MCF 10A (cell line): ENCODE measurements at places on chromosomes 2 and 18. TPM values are rescaled to one million over a fixed set of nuclear protein-coding genes. Genes with fewer than 3 reads are reported as not detected.
A peak's percentile ranks its signal among the peaks of the same experiment; 100 is the strongest.

GRCh38 chr2:75303227-75303626, 103.9 kb upstream of the TACR1 start:
- H3K4me3 ChIP-seq: no peak overlapping the region
- DNase-seq: no peak
- no peaks in the 10 kb centered on the region for H3K27me3 ChIP-seq

- peak overlapping the region; percentile 93 for H3K27ac ChIP-seq
- no peaks in the 10 kb centered on the region for H3K27me3 ChIP-seq
- peaks cover 39% of the 10 kb centered on the region for H3K4me1 ChIP-seq
- DNase-seq: peak; percentile 66
- H3K4me3 ChIP-seq: peak overlapping the region; percentile 41
Observed at GRCh38 chr2:28224648-28225472, 167.8 kb upstream of the FOSL2 start.

GRCh38 chr2:70518557-70518956, 35.1 kb downstream of the TGFA start:
- no peak for DNase-seq
- H3K27ac ChIP-seq: no peak overlapping the region
- H3K4me3 ChIP-seq: no peak overlapping the region
- H3K4me1 ChIP-seq: peaks cover 42% of the 10 kb centered on the region
- no peaks in the 10 kb centered on the region for H3K36me3 ChIP-seq
- no peaks in the 10 kb centered on the region for H3K27me3 ChIP-seq

DNA sequence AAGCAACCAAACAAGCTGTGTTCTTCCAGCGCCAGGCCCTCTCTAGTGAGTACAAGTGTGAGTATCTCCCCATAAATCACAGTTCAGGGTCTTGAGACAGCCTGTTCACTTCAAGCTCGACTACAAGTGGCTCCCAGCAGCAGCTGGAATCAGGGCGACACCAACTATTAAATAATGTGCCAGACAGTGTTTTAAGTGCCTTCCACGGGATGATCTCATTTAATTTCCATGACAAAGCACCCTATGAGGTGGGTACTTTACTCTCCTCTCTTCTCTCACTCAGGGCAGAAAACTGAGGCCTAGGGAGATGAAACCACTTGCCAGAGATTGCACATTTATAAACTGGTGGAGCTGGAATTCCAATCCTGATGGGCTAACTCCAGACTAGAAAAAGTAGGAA, 2.6 kb upstream of the FAM136A start:
- no peak overlapping the region for H3K27ac ChIP-seq
- no peak for DNase-seq
- H3K36me3 ChIP-seq: peaks cover 15% of the 10 kb centered on the region

GRCh38 chr2:138777996-138778395, 2.2 kb downstream of the NXPH2 start:
- no peak overlapping the region for H3K27ac ChIP-seq
- no peaks in the 10 kb centered on the region for H3K4me1 ChIP-seq
- H3K36me3 ChIP-seq: no peaks in the 10 kb centered on the region
- DNase-seq: no peak
- peaks cover 48% of the 10 kb centered on the region for H3K27me3 ChIP-seq
- H3K4me3 ChIP-seq: no peak overlapping the region

MAPRE3 gene
- total RNA-seq: 18.0 and 26.0 TPM in 2 replicates

AQP12B gene
- not detected in 2 replicates for total RNA-seq

FARSB gene
- 44.8 and 70.3 TPM in 2 replicates for total RNA-seq
